ENCODE measurements at places on chromosomes 1 and 21. TPM values are rescaled to one million over a fixed set of nuclear protein-coding genes. Genes with fewer than 3 reads are reported as not detected.

GRCh38 chr1:209895709-209896108 is 42.3 kb upstream of the SYT14 start:
- H3K4me3 ChIP-seq: no peak overlapping the region
- H3K27ac ChIP-seq: peak overlapping the region; percentile 94
- peak; percentile 62 for DNase-seq
- no peaks in the 10 kb centered on the region for H3K36me3 ChIP-seq
- H3K27me3 ChIP-seq: no peaks in the 10 kb centered on the region

DNA sequence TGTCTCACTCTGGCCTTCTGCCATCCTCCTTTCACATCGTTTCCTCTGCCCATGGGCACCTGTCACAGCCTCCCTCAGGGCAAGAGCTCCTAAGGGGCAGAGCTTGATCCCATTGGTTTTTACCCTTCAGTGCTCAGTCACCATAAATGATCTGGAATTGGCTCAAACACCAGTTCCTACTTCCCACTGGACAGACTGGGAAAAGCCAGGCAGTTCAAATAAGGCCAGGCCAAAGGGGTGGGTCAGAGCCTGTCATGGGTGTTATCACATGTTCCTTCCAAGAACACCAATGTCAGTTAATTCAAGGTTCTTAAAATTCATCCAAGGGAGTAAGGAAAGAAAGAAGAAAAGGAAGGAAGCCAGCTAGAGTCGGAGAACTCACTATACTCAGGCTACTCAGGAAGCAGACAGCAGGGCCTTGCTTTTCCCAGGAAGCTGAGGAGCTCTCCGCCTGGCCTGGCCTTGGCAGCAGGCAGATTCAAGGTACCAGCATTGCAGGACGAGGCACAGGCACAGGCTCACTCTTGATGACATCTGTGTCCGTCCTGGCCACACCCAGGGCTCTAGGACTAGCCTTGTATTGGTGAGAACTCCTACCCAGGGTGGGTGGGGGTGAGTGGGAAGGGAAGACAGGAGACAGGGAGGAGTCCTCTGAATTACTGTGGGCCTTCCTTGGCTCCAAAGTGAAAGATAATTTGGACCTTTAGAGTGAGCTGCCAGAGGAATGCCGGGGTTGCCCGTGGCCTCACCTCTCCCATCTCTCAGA is 32.2 kb upstream of the ARTN start:
- H3K36me3 ChIP-seq: peaks cover 53% of the 10 kb centered on the region
- H3K27ac ChIP-seq: no peak overlapping the region
- H3K4me3 ChIP-seq: no peak overlapping the region
- no peaks in the 10 kb centered on the region for H3K27me3 ChIP-seq
- no peaks in the 10 kb centered on the region for H3K4me1 ChIP-seq

- no peak overlapping the region for H3K4me3 ChIP-seq
- no peaks in the 10 kb centered on the region for H3K27me3 ChIP-seq
- H3K36me3 ChIP-seq: no peaks in the 10 kb centered on the region
- DNase-seq: no peak
- no peak overlapping the region for H3K27ac ChIP-seq
- H3K4me1 ChIP-seq: peaks cover 17% of the 10 kb centered on the region
These were observed 5.9 kb downstream of the VSIG8 start for GRCh38 chr1:159856576-159856975.

DNA sequence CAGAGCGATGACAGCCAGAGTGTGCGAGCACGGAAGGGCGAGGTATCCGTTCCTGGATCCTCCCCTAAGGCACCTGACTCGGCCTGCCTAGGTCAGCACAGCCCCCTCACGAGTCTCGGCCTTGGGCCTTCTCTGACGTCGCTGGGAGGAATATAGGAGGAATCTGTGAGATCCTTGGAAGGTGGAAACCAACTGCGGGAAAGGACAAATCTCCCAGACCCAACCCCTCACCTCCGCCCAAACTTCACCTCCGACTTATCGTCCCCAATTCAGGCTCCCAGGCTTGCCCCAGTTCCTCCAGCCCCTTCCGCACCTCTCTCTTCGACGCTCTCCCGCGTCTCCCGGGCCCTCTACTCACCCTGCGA is 494 bp downstream of the APH1A start:
- H3K27me3 ChIP-seq: no peaks in the 10 kb centered on the region
- peak overlapping the region; percentile 81 for H3K4me3 ChIP-seq
- peak overlapping the region; percentile 58 for H3K27ac ChIP-seq
- no peak for DNase-seq
- H3K4me1 ChIP-seq: peaks cover 16% of the 10 kb centered on the region
- peaks cover 42% of the 10 kb centered on the region for H3K36me3 ChIP-seq

DNA sequence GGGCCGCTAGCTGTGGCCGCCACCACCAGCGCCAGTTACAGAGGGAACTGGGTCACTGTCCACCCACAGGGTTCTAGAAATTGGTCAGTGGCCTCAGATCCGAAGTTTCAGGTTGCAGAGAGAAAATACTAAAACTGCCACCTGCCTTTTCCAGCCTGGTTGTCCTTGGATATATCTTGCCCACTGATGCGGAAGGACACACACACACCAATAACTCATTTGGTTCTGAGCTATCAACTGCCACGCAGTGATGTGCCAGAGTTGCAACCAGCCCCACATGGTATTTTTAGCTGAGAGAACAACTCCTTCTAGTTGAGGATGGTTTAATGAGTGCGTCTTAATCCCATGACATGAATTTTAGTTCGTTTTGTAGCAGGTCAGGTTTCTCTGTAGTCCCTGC is 68.1 kb downstream of the SH3BGR start:
- no peak for DNase-seq
- H3K27me3 ChIP-seq: peaks cover 4% of the 10 kb centered on the region
- H3K36me3 ChIP-seq: no peaks in the 10 kb centered on the region

GRCh38 chr1:77271852-77272580 is 9.8 kb upstream of the AK5 start:
- H3K36me3 ChIP-seq: no peaks in the 10 kb centered on the region
- H3K4me3 ChIP-seq: no peak overlapping the region
- no peak overlapping the region for H3K27ac ChIP-seq
- no peak for DNase-seq

GCLM gene
- 25.1 TPM for total RNA-seq

GRCh38 chr1:195294911-195295310 is 1313.3 kb downstream of the KCNT2 start:
- no peaks in the 10 kb centered on the region for H3K36me3 ChIP-seq
- no peaks in the 10 kb centered on the region for H3K27me3 ChIP-seq
- H3K4me1 ChIP-seq: no peaks in the 10 kb centered on the region
- no peak overlapping the region for H3K27ac ChIP-seq
- H3K4me3 ChIP-seq: no peak overlapping the region

DNA sequence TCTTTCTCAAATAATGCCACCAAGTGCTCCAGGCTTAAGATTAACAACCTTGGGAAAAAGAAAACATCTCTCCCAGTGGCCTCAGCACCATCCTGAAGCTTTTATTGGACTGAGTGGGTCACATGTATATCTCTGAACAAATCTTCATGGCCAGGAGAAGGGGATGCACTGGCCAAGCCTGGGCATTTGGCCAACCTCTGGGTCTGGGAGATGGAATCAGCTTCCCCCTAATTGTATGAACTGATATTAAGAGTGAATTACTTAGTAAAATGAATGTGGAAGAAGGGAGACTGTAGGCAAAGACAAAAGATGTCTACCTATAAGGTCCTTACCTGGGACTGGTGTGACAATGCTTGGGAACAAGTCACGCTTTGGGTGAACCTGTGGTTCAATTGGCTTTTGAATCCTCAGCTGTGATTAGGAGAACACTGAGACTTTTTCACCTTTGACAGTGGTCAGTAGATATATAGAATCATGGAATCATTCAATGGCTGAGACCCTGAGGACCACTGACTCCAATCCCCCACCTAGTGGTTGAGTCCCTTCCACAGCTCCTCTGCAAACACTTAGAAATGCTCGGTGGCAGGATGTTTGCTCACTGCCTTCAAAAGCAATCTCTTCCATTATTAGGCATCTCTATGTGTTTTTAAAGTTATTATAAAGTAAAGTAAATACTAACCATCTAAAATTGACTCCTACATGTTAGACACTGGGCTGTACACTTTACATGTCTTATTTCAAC is 102.6 kb upstream of the ATP1A1 start:
- no peaks in the 10 kb centered on the region for H3K4me1 ChIP-seq
- DNase-seq: no peak

SLC44A3 gene
- 3.8 TPM for total RNA-seq

DNA sequence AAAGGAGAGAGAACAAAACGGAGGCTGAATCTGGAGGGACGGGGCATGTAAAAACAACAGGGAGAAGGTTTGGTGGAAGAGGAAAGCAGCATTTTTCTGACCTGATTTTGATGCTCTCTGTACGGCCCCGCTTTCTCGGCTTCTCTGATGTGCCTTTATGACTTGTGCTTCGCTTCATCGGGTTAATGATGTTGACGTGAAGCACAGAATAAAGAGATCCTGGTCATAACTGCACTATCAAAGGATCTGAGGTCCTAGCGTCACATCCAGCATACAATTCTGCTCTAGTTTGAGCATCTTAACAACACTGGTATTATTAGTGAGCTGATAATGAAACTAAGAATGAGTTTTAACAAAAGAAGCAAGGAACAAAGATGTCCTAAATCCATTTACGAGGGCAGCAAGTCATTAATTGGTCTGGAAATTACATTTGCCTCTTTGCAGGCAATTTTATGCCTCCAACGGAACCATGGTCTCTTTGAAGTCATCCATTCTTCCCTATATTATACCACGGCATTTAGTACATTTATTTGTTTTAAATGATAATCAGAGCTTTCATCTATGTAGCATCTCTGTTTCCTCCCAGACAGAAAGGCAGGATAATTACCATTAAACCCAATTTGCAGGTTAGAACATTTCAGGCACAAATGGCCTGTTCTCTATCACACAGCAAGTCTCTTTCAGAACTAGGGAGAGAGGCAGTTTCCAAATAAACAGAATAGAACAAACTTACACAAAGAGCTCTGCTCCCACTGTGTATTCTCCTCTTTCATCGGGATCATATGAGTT is 45.3 kb upstream of the B3GALNT2 start:
- H3K27ac ChIP-seq: no peak overlapping the region
- H3K36me3 ChIP-seq: no peaks in the 10 kb centered on the region
- no peaks in the 10 kb centered on the region for H3K4me1 ChIP-seq
- H3K4me3 ChIP-seq: no peak overlapping the region
- DNase-seq: no peak
- no peaks in the 10 kb centered on the region for H3K27me3 ChIP-seq

DNA sequence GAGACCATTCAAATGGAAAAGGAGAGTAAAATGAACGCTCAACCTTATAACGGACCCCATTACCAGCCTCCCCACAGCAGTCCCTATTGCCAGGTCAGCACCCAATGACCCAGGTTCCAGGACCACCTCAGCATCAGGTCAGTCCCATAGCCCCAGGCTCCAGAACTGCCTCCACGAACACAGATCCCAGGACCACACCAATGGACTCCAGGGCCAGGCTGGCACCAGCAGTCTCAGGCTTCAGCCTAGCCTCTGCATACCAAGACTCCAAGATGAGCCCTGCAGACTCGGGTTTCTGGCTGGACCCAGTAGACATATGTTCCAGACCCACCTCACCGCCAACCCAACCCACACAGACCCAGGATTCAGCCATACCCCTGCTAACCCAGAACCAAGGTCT is 625.0 kb upstream of the RGS18 start:
- DNase-seq: no peak
- H3K27ac ChIP-seq: no peak overlapping the region
- H3K36me3 ChIP-seq: no peaks in the 10 kb centered on the region
- no peaks in the 10 kb centered on the region for H3K4me1 ChIP-seq
- H3K4me3 ChIP-seq: no peak overlapping the region

DNA sequence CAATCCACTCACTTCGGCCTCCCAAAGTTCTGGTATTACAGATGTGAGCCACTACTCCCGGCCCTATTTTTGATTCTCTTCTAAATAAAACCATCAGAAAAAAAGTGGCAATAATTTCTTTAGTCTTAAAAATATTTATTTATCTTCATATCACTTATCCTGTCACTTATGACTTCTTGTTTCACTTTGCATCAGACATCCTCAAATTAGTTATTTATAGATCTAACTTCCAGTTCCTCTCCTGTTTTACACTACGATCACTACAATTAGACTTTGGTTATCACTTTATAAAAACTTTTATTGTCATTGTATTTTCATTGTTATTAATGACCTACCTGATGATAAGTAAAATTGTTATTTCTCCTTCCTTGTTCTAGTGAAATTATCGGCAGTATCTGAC is 783.4 kb upstream of the BRINP3 start:
- H3K27me3 ChIP-seq: no peaks in the 10 kb centered on the region
- no peak for DNase-seq
- H3K4me3 ChIP-seq: no peak overlapping the region
- H3K36me3 ChIP-seq: no peaks in the 10 kb centered on the region

ETS2 gene
- 44.4 TPM for total RNA-seq

DNA sequence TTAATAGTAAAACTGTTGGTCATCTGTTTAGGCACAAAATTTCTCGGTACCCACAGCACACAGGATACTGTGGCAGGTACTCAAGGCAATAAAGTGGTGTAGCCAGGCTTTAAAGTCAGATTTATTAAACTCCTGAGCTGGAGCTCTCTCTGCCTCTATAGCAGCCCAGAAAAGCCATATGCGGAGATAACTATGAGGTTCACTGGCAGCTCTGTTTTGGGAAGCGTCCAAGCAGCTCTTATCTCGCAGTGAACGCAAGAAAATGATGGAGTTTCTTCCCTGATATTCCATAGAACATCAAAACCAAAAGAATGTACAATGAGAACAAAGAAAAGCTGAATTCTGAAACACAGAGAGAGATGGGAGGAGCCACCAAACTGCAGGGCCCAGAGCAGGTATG is 248.3 kb downstream of the C1orf94 start:
- H3K4me3 ChIP-seq: no peak overlapping the region
- H3K4me1 ChIP-seq: no peaks in the 10 kb centered on the region
- no peak for DNase-seq
- no peak overlapping the region for H3K27ac ChIP-seq
- no peaks in the 10 kb centered on the region for H3K36me3 ChIP-seq
- H3K27me3 ChIP-seq: no peaks in the 10 kb centered on the region

GRCh38 chr1:10663678-10664035 is 132.8 kb downstream of the CASZ1 start:
- no peak for DNase-seq
- H3K4me1 ChIP-seq: no peaks in the 10 kb centered on the region
- no peak overlapping the region for H3K27ac ChIP-seq
- H3K4me3 ChIP-seq: no peak overlapping the region
- no peaks in the 10 kb centered on the region for H3K36me3 ChIP-seq
- H3K27me3 ChIP-seq: peaks cover 16% of the 10 kb centered on the region

SH3GLB1 gene
- 44.0 TPM for total RNA-seq

DNA sequence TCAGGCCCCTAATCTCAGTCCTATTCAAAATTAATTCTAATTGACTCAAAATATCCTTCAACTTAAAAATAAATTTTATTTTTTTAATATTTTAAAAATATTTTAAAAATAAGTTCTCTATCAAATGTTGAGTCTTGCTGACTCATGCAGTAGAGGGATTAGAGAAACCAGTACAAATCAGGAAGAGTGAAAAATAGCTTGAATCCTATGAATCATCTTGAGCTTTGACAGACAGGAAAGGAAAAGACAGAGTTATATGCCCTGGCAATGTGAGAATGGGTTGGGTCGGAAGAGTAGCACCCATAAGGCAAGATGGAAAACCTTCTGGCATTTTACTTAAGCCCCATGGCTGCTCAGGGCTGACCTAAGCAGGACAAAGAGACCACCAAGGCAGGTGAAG is 346.6 kb upstream of the RUNX1 start:
- H3K27me3 ChIP-seq: no peaks in the 10 kb centered on the region
- H3K4me3 ChIP-seq: no peak overlapping the region
- no peaks in the 10 kb centered on the region for H3K36me3 ChIP-seq
- H3K4me1 ChIP-seq: peaks cover 16% of the 10 kb centered on the region
